Effector memory CD8-positive, alpha-beta T cell (primary cell): ENCODE measurements at places on chromosomes 5 and 9.

DNA sequence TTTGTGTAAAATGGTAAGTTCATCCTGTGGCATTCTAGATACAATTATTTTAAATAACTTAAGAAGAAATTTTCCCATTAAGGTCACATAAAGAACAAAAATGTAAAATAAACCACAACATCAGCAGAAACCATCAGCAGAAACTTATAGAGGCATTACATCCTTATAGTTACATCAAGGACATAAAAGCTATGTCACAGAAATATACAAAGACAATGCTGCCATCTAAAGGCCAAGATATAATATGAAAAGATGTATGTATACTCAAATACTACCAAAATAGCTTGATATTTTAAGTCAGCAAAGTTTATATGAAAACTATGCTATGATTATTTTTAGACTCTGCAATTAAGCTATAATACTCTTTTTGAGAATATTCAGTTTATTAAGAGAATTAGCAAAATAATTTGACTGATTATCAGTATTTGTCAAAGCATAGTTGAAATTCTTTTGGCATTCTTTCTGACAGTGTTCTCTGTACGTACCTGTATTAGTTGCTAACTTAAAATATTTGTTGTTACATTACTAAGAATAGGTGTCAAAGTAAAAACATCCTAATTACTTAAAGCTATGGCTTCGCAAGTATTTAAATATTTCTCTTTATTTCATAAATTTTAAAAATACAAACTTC, 36.2 kb downstream of the FBXL17 start:
- no peaks in the 10 kb centered on the region for H3K27me3 ChIP-seq
- no peak overlapping the region for H3K4me3 ChIP-seq
- H3K4me1 ChIP-seq = no peaks in the 10 kb centered on the region
- no peak for DNase-seq

GRCh38 chr5:73901043-73901442, 275.0 kb downstream of the ARHGEF28 start:
- H3K36me3 ChIP-seq = no peaks in the 10 kb centered on the region
- no peak for DNase-seq
- peaks cover 9% of the 10 kb centered on the region for H3K27me3 ChIP-seq
- H3K4me3 ChIP-seq = no peak overlapping the region
- H3K27ac ChIP-seq = no peak overlapping the region
- H3K4me1 ChIP-seq = no peaks in the 10 kb centered on the region

DNA sequence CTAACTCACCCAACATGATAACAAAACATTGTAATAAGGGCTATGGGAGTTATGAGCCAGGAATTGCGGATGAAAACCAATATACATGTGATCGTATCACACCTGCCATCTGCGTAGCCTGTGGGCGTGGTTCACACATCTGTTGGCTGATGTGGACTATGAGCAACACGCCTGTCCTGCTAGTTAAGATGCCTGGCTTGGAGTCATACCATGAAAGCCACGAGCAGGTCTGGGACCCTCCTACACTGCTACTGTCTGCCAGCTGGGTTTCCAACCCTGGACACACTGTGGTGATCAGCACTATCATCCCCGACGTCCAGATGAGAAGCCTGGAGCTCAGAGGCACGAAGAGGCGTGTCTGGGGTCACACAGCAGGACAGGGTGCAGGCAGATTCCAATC, 40.2 kb downstream of the STK10 start:
- peaks cover 67% of the 10 kb centered on the region for H3K36me3 ChIP-seq
- peak overlapping the region; percentile 24 for H3K4me3 ChIP-seq
- H3K4me1 ChIP-seq = peaks cover 69% of the 10 kb centered on the region
- DNase-seq = peak; percentile 23
- no peaks in the 10 kb centered on the region for H3K27me3 ChIP-seq

DNA sequence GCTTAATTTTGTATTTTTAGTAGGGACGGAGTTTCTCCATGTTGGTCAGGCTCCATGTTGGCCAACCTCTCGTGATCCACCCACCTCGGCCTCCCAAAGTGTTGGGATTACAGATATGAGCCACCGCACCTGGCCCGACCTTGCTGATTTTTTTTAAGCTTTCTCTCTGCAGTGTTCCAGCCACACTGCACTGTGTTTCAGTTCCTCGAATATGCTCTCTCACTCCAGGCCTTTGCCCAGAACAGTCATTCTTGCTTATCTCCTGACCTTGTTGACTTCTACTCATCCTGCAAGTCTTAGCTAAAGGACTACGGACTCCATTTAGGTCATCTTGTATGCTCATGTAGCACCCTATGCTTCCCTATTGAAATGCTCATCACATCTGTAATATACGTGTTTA, 3.3 kb downstream of the SNAPC3 start:
- H3K4me3 ChIP-seq = no peak overlapping the region
- H3K4me1 ChIP-seq = peaks cover 40% of the 10 kb centered on the region
- DNase-seq = no peak
- H3K36me3 ChIP-seq = peaks cover 37% of the 10 kb centered on the region
- no peaks in the 10 kb centered on the region for H3K27me3 ChIP-seq
- H3K27ac ChIP-seq = no peak overlapping the region

DNA sequence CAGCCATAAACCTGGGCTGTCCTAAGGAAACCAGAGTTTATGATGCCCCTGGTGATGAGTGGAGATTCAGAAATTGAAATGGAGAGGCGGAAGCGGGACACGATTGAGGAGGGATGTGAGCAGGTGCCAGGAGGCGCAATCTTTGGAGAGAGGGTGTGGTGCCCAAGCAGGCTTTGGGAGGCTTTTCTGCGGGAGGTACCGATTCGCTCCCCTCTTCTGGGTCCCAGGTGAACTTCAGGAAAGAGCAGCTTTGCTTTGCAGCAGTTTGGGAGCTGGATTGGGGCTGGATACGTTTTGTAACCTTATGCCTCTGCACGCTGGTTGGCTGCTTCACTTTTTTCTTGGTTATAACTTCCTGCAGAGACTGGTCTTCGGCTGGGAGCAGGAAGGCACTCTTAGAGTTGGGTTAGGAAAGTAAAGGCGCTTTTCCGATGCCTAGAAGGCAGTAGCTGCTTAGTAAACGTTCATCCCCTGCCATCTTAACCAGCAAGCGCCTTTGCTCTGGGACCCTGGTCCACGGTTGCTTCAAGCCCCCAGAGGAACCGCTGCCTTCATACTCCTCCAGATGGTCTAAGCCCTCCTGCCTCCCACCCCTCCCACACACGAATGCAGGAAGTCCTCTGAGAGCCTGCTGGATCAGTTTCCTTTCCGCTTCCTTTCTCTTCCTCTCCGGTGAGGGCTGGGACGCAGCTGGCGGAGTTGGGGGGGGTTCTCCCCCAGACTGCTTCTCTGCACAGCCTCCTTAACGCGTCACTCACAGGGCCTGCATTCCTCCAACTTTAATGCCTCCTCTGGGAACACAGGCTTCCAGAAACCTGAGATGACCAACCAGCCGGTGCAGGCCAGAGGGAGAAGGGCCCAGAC, 15.2 kb upstream of the NEK6 start:
- no peak overlapping the region for H3K4me3 ChIP-seq
- H3K27ac ChIP-seq = peak overlapping the region; percentile 3
- H3K36me3 ChIP-seq = no peaks in the 10 kb centered on the region
- H3K27me3 ChIP-seq = no peaks in the 10 kb centered on the region
- H3K4me1 ChIP-seq = peaks cover 24% of the 10 kb centered on the region

DNA sequence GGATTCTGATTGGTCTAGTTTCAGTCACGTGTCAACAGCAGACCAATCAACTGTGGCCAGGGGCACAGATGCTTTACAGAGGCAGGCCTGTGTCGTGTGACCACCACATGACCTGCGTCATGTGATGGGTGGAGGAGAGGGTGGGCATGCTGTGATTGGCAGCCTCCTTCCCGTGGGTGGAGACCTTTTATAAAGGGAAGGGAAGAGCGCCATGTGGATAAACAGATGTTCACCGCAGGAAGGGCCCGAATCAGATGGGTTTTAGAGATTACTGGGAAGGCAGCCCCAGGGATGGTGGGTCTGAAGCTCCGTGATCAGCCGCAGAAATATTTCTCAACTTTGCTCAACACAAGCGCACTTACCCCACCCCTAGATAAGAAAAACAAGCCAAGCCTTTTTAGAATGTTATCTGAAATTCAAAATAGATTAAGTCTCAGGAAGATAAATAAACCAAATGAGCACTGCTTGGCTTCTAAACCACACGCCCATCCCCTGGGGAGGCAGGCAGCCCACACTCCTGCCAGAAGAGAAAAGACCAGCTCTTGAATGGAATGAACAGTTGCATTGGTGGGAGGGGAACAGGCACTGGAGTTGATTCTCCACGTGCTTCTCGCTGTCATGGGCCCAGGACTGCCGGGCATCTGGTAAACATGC, 43.6 kb downstream of the ROPN1L start:
- peaks cover 22% of the 10 kb centered on the region for H3K27me3 ChIP-seq
- peaks cover 13% of the 10 kb centered on the region for H3K4me1 ChIP-seq
- no peak for DNase-seq
- H3K4me3 ChIP-seq = no peak overlapping the region
- H3K27ac ChIP-seq = no peak overlapping the region
- H3K36me3 ChIP-seq = peaks cover 5% of the 10 kb centered on the region

GRCh38 chr5:135632798-135633197, 54.0 kb upstream of the CXCL14 start:
- H3K36me3 ChIP-seq = no peaks in the 10 kb centered on the region
- H3K27me3 ChIP-seq = peaks cover 48% of the 10 kb centered on the region
- no peak for DNase-seq
- H3K4me1 ChIP-seq = no peaks in the 10 kb centered on the region
- H3K27ac ChIP-seq = no peak overlapping the region
- no peak overlapping the region for H3K4me3 ChIP-seq

GRCh38 chr9:97386265-97386633, 25.6 kb upstream of the TDRD7 start:
- no peaks in the 10 kb centered on the region for H3K4me1 ChIP-seq
- H3K4me3 ChIP-seq = no peak overlapping the region
- no peak for DNase-seq
- H3K27ac ChIP-seq = no peak overlapping the region
- H3K27me3 ChIP-seq = peaks cover 44% of the 10 kb centered on the region

GRCh38 chr9:14690948-14691730, 2.1 kb downstream of the ZDHHC21 start:
- DNase-seq = no peak
- H3K27ac ChIP-seq = no peak overlapping the region
- H3K27me3 ChIP-seq = no peaks in the 10 kb centered on the region
- peaks cover 26% of the 10 kb centered on the region for H3K36me3 ChIP-seq
